GM03348 (cell line): ENCODE measurements at places on chromosomes 12 and 14.

DNA sequence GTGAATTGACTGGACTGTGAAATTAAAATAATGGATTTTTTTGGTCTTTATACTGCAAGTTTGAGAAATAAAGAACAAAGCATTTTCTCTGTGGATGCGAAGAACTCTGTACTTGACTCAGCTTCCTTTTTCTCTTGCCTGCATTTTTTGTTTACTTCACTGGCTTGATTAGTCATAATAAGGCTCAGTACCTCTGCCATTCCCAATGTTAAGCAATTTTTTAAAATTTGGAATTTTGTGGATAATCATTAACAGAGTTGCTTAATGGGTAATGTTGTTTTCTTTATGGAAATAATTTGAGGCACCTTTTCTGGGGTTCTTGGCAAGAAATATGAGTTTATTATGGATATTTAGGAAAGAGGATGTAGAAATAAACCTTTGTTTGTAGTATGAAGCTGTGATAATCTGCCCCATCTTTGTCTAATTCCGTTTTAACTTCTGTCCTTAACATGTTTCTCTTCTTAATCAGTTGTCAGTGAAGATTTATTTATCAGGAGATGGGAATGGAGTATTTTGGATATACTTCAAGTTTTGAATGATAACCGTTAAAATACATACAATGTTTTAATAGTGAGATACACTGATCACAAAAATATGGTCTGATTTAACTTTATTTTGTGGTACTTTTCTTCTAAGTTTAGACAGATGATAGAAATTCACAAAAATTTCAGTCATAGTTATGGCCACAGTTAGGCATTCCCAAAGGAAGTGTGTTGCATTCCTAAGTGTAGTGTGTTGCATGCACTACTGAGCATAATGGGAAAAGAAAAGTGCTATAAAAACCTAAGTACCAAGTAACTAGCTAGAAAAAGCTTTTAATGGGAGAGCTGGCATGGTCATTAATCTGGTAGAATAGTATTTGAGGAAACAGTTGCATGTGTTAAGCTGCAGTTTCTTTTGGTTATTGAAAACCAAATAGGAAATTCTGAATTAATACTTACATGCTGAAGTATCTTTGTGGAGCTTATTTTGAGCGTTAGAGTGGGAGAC lies 27.7 kb downstream of the WNK1 start:
- DNase-seq = peak; percentile 55

DNA sequence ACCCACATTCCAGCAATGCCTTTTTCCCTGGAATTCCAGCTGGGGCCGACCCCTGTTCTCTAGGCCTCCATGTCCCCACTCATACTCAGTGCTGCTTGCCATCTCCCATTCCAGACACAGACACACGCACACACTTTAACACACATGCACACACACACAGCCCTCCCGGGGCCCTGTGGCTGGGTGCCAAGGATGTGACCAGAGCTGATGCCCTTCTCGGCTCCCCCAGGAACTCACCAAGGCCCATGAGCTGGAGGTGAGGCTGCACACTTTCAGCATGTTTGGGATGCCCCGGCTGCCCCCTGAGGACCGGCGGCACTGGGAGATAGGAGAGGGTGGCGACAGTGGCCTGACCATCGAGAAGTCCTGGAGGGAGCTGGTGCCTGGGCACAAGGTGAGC lies 4.3 kb downstream of the PLEKHG6 start:
- DNase-seq = no peak

DNA sequence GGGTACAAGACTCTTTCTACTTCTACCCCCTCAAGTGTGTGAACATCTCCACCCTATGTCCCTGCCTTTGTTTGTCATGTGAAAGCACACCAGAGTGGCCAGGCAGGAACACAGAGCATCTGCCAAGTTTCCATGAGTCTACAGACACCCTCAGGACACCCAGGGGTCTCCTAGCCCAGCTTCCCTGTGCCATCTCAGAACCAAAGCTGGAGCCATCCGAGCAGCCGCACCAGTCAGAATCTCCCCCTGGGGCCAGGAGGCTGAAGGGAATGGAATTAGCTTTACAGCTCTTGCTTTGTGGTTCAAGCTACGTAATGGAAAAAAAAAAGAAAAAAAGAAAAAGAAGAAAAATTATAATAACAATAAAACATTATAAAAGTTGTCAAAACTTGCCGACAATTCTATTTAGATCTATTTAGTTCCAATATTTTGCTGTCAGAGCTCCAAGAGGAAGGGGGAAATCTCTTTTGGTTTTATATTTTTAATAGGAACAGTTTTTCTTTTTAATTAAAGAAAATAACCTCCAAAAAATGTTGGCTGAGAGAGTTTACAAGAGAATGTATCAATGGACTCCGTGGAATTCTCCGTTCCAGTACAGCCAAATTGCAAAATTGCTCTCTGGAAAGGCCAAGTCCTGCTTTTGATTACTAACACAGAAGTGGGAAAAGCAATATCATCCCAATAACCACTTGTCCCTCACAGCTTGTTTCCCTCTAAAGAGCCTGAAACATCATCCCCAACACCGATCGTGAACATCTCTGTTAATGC lies 37.1 kb downstream of the TBX5 start:
- DNase-seq = peak; percentile 47

GRCh38 chr14:50062438-50063085 lies 53.8 kb downstream of the VCPKMT start:
- DNase-seq = peak; percentile 63
